ENCODE measurements at places on chromosomes 7 and 10. TPM values are rescaled to one million over a fixed set of nuclear protein-coding genes. Genes with fewer than 3 reads are reported as not detected.

DNA sequence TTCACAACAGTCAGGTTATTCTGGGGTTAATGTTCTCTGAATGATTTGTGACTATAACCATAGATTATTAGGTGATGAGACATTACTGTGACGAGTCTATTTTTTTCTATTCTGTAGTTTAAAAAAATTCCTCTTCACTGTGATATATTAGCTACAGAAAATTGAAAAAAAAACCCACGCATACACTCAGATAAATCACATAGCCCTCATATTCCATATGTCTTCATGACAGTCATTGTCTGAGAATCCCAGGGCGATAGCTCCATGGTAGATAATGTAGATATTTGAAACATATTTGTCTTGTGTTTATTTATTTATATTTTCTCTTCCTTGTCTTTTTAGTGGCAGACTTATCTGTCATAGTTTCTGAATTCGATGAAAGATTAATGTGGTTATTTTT is 110.0 kb downstream of the CAMK1D start:
- no peak for DNase-seq

GRCh38 chr10:105650306-105650705 is 1009.2 kb downstream of the SORCS3 start:
- DNase-seq, result no peak

- no peak for DNase-seq
Observed at GRCh38 chr7:142140401-142140959, 29.0 kb downstream of the MGAM2 start.

- DNase-seq, result no peak
Observed at GRCh38 chr7:130957137-130957513, 223.1 kb upstream of the KLF14 start.

The CREB5 gene
- total RNA-seq, result 23.6 TPM

GRCh38 chr10:117237401-117237991 is 3.4 kb upstream of the SLC18A2 start:
- DNase-seq, result no peak

The HABP2 gene
- not detected for total RNA-seq

All from cerebellum (tissue), 4 donors.